Activated naive CD4-positive, alpha-beta T cell (primary cell): ENCODE measurements at places on chromosomes 11 and 22.

GRCh38 chr11:122207921-122208764, 92.1 kb upstream of the BLID start:
- DNase-seq = no peak

DNA sequence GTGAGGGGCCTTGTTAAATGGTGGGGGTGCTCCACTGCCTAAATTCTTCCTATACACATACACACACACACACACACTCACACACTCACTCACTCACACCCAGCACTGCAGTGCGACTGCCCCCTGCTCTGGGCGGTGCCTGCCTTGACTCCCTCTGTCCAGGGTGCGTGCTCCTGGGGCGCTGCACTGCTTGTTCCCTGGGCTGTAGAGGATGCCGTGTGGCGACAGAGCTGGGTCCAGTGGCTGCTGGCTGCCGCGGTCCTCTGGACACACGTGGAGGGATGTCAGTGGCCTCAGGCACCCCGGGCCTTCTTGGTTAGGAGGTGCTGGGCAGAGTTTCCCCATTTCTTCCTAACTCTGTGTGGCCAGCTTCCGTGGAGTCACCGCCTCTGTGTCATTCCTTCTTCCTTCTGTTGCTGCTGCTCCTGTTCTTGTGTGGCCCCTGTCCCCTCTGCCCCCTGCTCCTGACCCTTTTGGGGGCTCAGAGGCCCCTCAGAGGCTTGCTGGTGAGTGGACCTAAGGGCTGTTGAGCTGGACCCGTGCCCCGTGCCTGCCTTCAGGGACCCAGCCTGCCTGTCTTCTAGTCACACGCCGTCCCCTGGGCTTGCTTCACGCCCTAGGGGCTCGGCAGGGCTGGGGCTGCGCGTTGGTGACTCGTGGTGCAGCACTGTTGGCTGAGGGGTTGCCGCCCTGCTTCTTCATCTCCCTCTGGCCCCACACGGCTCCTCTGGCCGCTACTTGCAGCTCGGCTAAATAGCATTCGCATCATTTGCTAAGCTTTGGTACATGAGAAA, 147.0 kb downstream of the TBC1D22A start:
- no peak for DNase-seq

GRCh38 chr22:32132783-32133182, 26.3 kb downstream of the C22orf42 start:
- no peak for DNase-seq

DNA sequence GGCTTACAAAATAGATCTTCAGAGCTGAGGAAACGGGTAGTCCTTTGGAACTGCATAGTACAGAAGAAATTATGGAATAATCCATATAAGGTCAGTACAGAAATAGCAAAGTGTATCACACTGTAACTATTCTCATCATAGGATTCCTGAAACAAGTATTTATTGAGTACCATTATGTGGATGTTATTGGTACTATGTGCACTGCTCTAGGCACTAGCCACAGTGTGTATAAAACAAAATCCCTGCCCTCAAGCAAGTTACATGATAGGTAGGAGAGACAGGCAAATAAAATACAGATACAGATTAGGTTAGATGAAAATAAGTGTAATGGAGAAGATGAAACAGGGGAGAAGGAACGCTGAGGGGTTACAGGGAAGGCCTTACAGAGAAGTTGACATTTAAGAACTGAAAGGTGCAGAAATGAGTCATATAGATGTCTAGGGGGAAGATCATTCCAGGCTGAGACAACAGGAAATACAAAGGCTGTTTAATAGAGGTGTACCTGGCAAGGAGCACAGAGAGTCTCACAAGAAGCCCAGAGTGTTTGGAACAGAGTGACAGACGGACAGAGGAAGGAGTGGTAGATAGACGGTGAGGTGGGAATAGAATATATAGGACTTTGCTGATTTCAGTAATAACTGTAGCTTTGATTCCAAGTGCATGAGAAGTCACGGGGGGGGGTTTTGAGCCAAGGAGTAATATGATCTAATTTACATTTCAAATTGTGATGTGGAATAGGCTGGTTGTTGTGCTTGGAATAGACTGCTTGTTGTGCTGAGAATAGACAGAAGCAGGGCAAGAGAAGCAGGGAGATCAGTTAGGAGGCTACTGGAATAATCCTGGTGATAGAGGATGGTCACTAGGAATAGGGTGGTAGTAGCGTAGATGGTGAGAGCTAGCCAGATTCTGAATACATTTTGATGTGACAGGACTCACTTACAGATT, 13.7 kb downstream of the RNF141 start:
- DNase-seq = no peak

DNA sequence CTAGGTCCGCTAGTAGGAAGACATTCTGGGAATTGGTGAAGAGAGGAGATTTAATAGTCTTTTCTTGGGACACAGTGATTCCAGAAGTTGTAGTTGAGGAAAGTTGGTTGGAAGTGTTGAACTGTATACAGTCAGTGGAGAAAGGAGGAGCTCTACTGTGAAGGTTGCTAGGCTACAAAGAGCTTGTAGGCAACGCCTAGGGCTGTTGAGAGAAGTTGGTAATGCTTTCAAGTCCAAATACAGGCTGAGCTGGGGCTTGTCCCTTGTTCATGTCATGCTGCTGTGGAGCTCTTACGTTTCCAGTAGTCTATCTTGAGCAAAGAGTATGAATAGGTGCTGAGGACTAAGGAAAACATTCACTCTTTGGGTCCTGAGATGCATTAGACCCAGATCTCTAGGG, 1.1 kb downstream of the TBCEL start:
- DNase-seq = no peak

GRCh38 chr11:101187748-101188147, 58.1 kb upstream of the PGR start:
- no peak for DNase-seq

DNA sequence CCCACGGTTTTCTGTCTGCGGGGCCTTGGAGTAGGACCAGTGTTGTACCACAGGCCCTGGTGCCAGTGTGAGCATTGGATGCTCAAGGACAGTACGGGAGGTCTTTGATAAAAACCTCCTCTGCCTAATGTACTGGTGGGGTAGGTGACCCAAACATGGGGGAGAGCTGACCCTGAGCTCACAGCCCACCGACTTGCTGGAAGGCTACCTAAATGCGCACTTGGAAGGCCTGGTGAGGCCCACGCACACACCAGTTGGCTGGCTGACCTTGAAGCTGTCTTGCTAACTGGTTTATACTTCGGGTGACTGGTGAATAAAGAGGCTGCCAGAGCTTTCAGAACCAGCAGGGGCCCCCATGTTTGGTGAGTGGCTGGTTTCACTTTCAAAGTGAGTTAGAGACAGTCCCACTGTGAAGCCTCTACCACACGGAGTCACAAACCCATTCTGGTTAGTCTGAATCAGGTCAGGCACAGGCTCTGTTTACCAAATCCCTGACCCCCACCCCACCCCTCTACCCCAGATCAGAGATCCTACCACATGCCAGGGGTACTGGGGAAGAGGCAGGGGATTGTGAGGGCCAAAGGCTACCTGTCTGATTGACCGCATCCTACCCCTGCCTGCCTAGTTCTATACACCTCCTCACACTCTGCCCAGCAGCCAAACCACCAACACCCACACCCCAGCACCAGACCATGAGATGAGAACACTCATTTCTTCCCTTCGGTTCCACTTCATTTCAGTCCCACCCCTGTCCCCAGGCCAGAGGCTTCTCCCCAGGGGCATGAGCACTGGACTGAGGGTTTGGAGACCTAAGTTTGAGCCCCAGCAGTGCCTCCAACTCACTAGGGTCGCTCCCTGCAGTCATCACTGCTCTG, 12.7 kb upstream of the IL2RB start:
- DNase-seq = peak; percentile 39

- DNase-seq = no peak
Observed at GRCh38 chr11:19846654-19847305, 134.1 kb downstream of the NAV2 start.
